CD4-positive, alpha-beta T cell treated with Interleukin-6 for 4 hours (primary cell): ENCODE measurements at places on chromosomes 12 and 14.

DNA sequence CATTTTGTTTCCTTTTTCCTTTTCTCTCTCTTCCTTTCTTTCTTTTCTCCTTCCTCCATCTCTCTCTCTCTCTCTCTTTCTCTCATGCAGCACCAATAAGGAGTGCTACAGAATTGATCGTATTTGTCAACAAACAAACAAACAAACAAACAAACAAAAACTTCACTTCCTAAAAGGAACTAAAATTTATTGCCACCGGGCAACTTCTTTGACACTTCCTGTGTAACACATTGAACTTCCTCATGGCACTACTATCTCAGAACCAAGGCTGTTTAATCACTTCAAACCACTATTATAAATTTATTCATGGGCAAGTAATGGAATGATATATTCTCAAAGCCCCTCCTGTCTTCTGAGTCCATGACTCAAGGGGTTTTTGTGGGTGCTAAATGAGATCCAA is 51.3 kb downstream of the SERPINA3 start:
- no peak for DNase-seq

GRCh38 chr14:34104489-34105397 is 153.9 kb upstream of the EGLN3 start:
- DNase-seq = no peak

GRCh38 chr12:26135571-26135970 is 10.7 kb upstream of the BHLHE41 start:
- no peak for DNase-seq

- DNase-seq = no peak
Observed at GRCh38 chr14:37695866-37696265, 100.4 kb downstream of the TTC6 start.

GRCh38 chr12:43127886-43128549 is 424.0 kb downstream of the ADAMTS20 start:
- no peak for DNase-seq

DNA sequence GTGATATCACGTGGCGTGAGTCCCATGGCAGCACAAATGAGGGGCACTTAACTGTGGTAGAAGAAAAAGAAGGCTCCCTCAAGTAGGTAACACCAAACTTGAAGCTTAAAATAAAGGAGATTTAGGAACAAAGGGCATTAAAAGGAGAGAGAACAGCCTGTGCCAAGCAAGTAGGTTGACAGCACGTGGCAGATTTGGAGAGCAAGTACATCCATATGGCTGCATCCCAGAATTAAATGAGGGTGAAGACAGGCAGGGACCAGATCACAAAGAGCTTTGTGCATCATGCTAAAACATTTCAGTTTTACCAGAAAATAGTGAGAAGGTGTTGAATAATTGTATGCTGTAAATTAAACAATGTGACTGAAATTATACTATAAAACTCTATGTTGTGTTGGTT is 32.8 kb downstream of the KCNMB4 start:
- no peak for DNase-seq

DNA sequence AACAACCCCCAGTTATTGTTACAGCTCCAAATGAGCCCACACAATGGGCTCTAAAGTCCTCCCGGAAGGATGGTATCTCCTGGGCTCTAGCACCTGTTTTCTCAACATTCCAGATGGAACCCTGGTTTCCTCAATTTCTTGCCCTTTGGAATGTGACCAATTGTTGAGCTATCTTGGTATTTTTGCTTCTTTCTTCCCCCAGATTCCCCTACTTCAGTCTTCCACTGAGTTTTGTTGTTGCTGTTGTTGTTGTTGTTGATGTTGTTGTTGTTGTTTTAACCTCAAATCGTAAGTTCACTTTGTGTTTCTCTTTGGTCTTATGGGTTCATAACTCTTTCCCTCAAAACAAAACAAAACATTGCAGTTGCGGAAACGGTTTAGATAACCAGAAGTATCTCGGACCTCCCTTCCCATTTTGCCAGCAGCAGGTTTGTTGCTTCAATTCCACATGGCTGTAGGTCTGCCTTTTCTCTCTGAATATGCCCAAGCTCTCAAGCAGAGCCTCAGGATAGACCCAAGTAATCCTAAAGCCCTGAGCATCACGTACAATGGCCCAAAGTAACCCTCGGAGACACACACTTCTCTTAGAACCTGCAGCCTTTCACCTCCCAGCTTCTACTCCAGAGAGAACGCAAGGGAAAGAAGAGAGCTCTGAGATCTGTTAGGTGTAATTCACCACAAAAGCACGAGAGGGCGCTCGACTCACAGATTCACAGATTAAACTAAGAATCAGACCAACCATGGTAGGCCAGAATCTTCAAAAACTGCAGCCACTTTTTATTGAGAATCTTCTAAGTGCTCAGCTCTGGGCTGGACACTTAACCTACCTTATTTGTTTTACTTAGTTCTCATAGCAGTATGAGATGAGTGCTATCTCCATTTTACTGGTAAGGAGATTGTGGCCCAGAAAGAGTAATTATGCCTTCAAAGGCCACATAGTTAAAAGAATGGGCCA is 1.0 kb upstream of the DDX23 start:
- peak; percentile 92 for DNase-seq

DNA sequence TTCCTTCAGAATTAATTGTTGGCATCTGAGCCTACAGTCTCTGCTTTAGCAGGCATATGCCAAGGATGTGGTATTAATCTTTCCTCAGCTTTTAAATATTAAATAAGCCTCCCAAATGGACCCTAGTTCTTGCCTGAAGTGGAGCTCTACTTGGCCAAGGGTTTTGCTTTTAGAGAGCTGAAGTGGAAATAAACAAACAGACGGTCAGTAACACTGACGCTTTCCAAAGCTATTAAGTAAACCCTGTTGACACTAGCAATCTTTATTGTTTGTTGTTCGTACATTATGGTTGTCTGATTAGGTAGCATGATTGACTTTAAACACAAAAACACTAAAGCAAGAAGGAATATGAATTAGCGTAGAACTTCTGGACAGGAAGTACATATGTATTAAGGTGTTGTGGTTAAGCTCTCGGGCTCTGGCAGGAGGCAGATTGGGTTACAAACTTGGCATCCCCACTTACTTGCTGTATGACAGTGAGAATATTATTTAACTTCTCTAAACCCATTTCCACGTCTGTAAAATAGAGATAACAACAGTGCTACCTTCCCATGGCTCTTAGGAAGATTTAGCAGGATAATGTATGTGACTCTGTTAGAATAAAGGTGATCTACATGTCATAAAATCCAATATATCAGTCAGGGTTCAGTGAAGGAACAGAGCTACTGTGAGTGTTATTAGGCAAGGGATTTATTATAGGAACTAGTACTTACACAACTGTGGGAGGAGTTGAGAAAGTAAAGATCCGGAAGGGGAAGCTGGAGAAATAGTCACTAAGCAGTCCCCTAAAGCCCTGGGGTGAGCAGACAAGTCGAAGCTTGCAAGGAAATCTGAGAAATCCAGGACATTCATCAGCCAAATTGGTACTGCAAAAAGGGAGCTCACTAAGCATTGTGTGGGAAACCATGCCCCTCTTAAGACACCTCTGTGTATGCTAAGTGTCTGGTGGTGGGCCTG is 92.2 kb upstream of the ATF7IP start:
- DNase-seq = peak; percentile 13

DNA sequence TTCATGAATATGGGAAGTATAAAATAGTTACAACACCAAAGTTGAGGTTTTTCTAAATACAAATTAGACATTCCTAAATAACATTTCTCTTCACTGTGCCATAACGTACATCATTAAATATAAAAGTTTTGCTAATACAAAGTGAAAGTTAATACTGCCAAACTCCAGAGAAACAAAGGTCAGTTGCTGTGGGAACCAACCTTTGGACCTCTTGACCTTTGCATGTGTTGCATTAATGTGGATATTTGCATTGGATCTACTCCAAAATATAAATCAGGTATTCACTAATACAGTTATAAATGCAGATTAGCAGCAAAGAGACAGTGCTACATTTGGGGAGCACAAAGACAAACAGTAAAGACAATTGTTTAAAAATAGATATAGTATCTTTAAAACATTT is 366.0 kb upstream of the USP15 start:
- no peak for DNase-seq

- no peak for DNase-seq
Observed at GRCh38 chr12:124861492-124861891, 2.2 kb downstream of the SCARB1 start.

- DNase-seq = no peak
Observed at GRCh38 chr12:104751594-104751993, 206.5 kb downstream of the SLC41A2 start.

- no peak for DNase-seq
Observed at GRCh38 chr14:29320286-29320685, 553.7 kb downstream of the FOXG1 start.

GRCh38 chr14:90693413-90693812 is 122.8 kb downstream of the TTC7B start:
- no peak for DNase-seq

GRCh38 chr12:101763246-101763931 is 24.1 kb upstream of the SYCP3 start:
- no peak for DNase-seq

DNA sequence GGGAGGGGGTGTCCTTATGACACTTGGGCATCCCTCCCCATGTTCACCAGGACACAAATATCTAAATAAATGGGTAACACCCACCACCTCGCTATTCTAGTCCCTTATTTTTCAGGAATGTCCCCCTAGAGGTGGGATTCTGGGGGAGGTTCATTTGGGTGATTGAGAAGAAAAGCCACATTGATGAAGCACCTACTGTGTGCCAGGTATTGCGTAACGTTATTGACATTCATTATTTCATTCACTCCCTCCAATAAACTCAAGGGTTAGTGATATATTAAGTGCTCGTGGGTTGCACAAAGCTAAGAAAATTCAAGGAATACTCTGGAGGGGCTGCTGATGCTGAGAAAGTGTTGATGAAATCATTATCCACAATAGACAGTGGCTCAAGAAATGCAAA is 92.5 kb upstream of the NOS1 start:
- no peak for DNase-seq

GRCh38 chr14:65035049-65035448 is 48.4 kb downstream of the FNTB start:
- no peak for DNase-seq

GRCh38 chr14:75522224-75522982 is at the start of gene BATF:
BATF (plus strand) TSS chr14:75522469; CDS start chr14:75522683, 214 bp downstream.
- peak; percentile 80 for DNase-seq

- peak; percentile 5 for DNase-seq
Observed at GRCh38 chr12:6929466-6930452, 2.0 kb downstream of the ATN1 start.

- no peak for DNase-seq
Observed at GRCh38 chr12:85695097-85695715, 141.0 kb downstream of the RASSF9 start.

DNA sequence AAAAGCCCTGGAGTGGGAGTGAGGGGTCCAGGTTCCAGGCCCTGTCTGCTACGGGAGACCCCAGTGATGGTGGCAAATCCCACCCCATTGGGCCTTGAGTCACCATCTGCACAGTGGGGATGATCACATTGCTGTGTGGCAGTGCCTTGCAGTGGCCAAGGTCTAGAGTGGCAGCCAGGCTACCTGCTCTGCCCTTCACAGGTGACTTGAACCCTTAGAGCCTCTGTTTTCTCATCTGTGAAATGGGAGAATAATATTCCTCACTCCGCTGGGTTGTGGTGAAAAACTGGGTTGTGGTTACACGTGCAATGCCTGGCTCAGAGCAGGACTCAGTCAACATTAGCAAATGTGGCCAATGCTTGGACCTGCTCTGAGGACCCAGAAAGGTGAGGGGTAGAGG is 58.2 kb downstream of the MVK start:
- no peak for DNase-seq

DNA sequence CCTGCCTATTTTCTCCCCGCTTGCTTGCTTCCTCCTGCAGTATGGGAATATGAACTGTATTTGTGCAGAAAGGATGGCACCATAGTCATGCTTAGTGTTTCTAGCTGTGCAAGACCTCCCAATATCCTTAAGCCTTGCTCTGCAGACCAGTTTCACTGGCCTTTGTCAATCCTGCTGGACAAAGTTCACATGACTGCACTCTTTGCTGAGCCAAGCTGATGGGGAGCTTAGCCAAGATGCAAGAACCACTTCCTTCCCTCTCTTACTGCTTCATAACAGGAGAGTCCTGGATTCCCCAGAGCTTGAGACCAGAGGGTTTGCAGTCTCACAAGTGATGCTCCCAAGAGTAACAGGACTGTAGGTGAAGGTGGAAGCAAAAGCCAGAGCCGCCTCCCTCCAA is 3.8 kb downstream of the ASIC1 start:
- no peak for DNase-seq

DNA sequence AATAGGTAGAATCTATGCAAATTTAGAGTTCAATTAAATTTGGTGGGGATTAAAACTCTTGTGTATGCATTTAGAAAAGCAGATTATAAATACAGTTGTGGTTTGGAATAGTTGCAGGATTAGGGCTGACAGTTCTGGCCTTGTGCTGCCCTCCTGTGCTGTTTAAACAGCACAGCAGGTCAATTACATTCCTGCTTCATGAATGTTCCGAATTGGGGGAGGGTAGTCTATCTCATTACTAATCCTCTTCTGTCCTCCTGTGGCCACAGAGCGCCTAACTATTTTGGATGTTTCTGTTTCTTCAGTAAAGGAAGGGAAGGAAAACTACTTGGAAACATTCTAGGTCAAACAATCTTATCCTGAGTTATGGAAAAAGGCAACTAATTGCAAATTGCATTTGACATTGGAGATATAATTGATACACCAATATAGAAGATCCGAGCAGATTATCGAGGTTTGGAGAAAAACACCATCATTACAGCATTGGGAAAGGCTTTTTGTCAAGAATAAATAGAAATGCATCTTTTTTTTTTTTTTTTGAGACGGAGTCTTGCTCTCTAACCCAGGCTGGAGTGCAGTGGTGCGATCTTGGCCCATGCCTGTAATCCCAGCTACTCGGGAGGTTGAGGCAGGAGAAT is 8.7 kb upstream of the GPR19 start:
- DNase-seq = peak; percentile 62

DNA sequence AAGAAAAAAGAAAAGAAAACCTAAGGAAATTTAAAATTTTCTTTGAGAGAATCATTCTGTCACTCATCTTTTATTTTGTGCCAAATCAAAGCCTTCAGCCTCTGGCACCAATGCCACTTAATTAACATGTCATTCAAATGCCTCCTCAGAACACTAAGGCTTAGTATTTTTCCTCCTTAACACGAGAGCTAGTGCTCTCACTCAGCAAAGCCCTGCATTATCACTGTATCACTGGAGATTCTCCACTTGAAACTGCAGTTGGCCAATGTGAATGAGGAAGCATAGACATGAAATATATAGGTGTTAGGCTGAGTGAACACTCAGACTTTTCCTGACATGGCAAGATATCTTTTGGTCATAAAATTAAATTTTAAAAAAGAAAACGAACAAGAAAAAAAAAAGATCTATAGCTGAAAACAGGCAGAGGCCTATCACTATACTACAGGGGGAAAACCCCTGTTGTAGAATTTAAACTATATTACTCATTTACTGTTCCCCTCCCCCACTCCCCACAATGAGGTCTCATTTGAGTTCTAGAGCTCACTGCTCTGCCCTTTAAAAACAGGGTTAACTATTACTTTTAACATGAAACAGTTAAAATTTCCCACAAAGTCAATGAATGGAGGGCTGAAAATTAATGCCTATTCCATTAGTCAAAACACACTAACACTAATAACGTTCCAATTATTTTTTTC is 5.1 kb downstream of the MBIP start:
- peak; percentile 6 for DNase-seq
